ENCODE measurements at places on chromosomes 16 and 17. TPM values are rescaled to one million over a fixed set of nuclear protein-coding genes. Genes with fewer than 3 reads are reported as not detected.

The G6PC1 gene
- total RNA-seq: not detected

The IL4R gene
- total RNA-seq: 8.3 TPM

The GUCY2D gene
- not detected for total RNA-seq

The ACSM2A gene
- total RNA-seq: not detected

The GNG13 gene
- not detected for total RNA-seq

The TIMP2 gene
- total RNA-seq: 43.9 TPM

The TTLL6 gene
- not detected for total RNA-seq

The TEX14 gene
- not detected for total RNA-seq

The ORAI3 gene
- total RNA-seq: 6.8 TPM
